CD4-positive, alpha-beta T cell treated with Interleukin-2 at 100 ng/mL for 4 hours (primary cell): ENCODE measurements at places on chromosomes 11 and 22.

GRCh38 chr22:50225200-50225969, 19.4 kb downstream of the TUBGCP6 start:
- DNase-seq = no peak

- no peak for DNase-seq
These were observed 95.9 kb downstream of the TIMP3 start for GRCh38 chr22:32897400-32897799.

GRCh38 chr11:118358071-118358470, 1.3 kb upstream of the UBE4A start:
- DNase-seq = no peak

DNA sequence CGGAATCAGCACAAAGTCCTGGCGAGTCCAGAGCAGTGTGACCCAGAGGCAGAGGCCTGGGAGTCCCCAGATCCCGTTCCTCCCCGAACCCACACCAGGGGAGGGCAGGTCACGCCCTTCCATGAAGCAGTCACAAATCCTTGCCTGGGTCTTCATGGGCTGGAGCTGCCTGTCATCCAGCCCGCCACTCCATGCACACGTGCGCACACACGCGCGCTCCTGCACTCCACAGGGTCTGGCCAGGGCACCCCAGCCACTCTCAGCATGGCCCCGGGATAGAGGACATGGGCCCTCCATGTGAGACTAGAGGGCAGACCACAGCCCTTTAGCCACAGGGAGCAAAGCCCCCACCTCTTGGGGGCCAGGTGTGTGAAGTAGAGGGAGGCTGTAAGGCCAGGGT, 5.7 kb upstream of the TNFRSF13C start:
- no peak for DNase-seq

DNA sequence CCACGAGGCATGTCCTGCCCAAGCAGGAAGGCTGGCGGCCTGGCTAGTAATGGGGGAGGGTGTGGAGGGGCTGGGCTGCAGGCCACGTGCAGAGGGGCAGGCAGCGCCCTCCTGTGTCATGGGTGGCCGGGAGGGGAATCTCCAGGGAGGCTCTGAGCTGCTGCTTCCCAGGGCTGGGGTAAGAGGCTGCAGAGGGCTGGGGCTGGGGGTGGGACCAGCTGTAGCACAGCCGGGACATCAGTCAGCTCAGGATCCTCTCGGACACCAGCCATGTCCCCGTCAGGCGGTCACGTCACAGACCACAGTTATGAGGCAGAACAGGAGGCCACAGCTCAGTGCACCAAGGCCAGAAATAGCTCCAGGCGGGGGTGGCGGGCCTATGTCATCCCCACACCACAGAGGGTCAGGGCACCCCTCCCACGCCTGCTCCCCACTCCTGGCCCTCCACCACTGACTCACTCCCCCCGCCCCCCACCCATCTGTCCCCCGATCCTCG, 21.1 kb downstream of the RTN4R start:
- no peak for DNase-seq

DNA sequence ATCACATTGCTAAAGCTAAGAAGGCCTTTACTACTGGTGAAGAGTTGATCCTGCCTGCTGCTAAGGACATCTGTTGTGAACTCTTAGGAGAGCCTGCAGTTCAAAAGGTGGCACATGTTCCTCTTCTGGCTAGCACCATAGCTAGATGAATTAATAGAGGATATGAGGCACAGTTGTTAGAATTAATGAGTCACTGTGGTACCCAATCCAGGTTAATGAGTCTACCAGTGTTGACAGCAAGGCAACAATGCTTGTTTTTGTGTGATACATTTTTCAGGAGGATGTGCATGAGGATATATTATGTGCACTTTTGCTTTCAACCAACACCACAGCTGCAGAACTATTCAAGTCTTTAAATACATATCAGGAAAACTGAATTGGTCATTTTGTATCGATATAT, 12.0 kb downstream of the C11orf58 start:
- DNase-seq = no peak

DNA sequence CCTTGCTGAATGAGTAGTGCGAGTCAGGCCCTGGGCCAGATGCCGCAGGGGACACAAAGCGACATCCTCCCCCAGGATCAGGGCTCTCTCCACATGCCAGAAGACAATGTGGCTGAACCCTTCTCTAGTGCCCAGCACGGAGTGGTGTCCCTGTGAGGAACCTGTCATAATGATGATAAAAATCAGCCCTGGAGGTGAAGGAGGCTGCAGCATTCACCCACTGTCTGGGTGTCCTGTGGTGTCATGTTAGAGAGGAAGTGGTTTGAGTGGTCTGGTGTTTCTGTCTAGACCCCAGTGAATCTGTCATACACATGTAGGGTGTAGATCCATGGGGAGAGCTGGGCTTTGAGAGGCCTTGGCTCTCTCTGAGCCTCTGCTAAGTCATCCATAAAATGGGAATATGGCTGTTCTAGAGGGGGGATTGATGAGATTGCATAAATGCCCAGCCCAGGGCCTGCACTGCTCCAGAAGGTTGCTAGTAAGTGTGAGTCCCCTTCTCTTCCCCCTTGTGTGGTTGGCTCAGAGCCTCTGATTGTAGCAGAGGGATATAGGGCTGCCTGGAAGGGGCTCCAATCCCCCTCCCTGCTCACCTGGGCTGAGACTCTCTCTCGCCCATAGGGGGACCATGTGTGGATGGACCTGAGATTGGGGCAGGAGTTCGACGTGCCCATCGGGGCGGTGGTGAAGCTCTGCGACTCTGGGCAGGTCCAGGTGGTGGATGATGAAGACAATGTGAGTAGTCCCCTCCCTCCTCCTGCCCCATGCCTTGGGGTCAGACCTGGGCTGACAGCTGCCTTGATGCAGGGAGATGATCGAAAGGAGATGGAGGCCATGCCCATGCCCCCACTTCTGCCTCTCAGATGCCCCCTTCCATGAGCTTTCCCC, 14.3 kb downstream of the MYO7A start:
- DNase-seq = peak; percentile 11

- no peak for DNase-seq
These were observed 55.7 kb downstream of the FAM168A start for GRCh38 chr11:73542175-73542574.

DNA sequence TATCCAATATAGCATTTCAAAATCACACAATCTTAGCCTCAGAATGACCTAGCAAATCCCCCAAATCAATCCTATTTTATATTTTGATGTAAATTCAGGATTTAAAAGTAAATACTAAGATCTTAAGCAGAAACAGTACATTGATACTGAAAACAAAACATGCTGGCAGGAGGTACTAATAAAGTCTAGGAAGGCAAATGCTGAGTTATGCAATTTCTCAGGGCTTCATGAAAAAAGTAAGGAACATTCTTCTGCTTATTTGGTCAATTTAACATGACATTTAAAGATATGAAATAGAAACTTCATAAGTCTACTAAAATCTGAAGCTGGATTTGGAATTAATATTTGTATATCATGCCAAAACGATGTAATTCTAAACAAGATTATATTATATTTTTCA, 153.3 kb downstream of the SWAP70 start:
- DNase-seq = no peak

DNA sequence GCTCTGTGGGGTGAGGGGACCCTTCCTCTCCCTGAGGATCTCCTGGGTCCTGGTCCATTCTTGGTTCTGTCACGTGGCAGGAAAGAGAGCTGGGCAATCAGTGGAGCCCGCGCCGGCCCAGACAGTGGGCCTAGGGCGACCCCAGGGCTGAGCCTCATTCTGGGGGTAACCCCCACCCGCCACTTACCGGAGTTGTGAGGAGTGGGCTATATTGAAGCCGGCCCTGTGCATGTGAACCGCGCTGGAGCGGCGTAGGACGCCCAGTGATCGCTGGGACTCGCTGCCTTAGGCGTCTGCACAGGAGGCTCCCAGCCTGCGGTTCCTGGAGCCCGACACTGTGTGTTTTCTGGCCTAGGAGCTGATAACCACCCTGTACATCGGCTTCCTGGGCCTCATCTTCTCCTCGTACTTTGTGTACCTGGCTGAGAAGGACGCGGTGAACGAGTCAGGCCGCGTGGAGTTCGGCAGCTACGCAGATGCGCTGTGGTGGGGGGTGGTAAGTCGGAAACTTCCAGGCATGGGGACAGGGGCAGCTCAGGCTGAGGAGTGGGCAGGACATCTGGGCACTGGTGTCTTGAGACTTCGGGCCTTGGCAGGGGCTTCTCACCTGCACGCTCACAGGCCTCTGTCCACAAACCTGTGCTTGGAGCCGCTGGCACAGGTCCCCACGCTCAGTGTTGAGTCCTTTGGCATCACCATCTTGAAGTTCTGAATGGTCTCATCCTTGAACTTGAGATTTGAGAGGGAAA, 127.1 kb downstream of the KCNQ1OT1 start:
- DNase-seq = no peak

- DNase-seq = no peak
These were observed 209.8 kb upstream of the TMEM45B start for GRCh38 chr11:129605815-129606214.

- DNase-seq = no peak
These were observed 802.8 kb downstream of the BRD1 start for GRCh38 chr22:49024775-49025440.

GRCh38 chr22:42763965-42764480, 43.4 kb upstream of the A4GALT start:
- no peak for DNase-seq

DNA sequence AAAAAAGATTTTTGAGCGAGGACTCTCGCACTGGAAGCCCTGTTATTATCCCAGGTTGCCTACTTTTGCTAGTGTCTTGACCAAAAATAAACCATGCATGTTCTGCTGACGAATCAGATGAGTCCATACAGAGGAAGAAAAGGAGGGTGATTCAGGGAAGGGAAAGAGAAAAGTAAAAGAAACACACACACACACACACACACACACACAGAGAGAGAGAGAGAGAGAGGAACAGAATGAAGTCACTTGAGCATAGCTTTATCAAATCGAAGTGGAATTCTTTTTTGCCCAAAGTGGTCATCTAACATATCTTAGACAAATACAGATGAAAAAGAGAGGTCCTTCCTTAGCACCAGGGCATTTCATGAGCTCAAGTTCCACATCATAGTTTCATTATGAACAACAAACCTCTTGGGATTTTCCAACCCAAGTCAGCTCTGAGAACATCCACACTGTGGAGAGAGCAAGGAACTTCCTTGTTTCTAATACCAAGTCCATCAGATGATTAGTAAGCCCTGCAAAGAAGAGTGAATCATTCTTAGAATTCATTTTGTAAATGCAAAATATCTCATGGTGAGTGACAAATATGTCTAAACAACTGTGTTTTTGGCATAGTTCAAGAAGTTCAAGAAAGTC, 7.7 kb upstream of the MMP12 start:
- no peak for DNase-seq

- DNase-seq = peak; percentile 83
These were observed 31.2 kb downstream of the CD82 start for GRCh38 chr11:44596525-44597276.

DNA sequence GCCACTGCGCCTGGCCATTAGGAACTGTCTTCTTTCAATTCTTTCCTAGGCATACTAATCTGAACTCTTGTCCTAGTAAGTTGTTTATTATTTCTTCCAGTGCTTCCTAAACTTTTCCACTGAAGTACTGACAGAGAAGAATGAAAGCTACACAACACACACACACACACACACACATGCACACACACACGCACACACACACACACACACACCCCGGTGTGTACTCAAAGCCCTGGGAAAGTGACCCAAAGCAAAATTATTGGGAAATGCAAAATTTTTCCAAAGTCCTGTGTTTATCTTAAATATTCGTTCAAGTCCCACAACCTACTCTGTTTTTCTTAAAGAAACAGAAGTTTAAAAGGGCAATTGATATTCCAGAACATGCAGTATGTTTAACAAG, 19.4 kb upstream of the SIK2 start:
- no peak for DNase-seq

- DNase-seq = no peak
These were observed 13.1 kb upstream of the OR5I1 start for GRCh38 chr11:55949330-55949729.

DNA sequence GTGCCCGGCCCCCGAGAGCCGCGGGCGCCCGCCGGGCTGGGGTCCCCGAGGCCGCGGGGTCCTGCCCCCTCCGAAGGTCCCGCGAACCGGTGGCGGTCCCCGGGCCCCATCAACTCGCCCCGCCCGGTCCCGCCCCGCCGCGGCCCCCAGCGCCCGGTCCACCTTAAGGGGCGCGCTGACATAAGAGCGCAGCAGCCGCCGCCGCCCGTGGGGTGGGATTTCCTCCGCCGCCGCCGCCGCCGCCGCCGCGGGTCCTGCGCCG, at the start of gene ZDHHC8:
Gene ZDHHC8, plus strand, starts transcription at position 208 of the 262 bp plus-strand sequence. CDS start 144 bp downstream, outside the sequence.
- DNase-seq = peak; percentile 27

- DNase-seq = no peak
These were observed 7.3 kb upstream of the PLEKHA7 start for GRCh38 chr11:17021511-17021910.

- DNase-seq = no peak
These were observed 11.7 kb downstream of the MIAT start for GRCh38 chr22:26669060-26669481.

DNA sequence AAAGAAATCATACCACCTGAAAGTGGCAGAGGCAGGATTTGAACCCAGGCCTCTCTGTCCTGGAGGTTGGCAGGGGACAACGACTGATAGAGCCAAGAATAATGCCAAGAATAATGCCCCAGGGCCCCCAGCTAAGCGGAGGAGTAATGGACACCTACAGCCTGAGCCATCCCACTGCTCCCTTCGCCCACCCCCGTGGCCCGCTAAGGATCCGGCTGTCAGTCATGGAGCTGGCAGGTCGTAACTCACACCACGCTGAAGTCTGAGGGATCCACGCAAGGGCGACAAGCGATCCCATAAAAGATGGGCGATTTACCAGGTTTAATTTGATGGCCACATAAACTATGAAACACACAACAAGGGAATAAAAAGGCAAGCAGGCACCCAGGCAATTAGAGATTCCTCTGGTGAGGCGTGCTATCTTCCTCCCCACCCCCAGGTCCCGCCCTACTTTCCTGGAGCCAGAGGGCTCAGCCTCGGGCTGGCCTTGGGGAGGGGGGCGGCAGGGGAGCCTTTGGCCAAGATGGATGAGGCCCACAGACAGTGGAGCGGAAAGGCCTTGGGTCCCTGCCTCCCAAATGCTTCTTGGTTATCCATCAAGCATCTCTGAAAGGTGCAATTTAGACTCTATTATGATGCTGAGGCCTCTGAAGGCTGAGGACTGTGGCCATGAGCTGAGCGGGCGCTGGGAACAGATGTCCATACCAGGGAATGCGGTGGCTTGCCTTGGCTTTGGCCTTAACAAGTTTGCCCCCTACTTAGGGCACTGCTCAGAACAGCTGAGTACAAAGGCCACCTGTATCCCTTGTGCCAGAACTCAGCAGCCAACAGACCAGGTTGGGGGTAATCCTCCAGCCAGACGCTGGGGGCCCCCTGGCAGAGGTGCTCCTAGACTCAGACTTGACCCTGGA, 55.2 kb downstream of the MACROD1 start:
- DNase-seq = no peak

GRCh38 chr22:26986884-26987283, 329.5 kb downstream of the MIAT start:
- DNase-seq = no peak
